Mesenchymal stem cell (in vitro differentiated cells and primary cell): ENCODE measurements at places on chromosomes 2 and 18.

- no peak for DNase-seq
Observed at GRCh38 chr18:75723521-75724340, 296.2 kb upstream of the SMIM21 start.

GRCh38 chr2:42167458-42167857 lies 1.7 kb upstream of the EML4 start:
- DNase-seq = no peak

- DNase-seq = no peak
Observed at GRCh38 chr2:74044999-74045398, 60.3 kb downstream of the TET3 start.

DNA sequence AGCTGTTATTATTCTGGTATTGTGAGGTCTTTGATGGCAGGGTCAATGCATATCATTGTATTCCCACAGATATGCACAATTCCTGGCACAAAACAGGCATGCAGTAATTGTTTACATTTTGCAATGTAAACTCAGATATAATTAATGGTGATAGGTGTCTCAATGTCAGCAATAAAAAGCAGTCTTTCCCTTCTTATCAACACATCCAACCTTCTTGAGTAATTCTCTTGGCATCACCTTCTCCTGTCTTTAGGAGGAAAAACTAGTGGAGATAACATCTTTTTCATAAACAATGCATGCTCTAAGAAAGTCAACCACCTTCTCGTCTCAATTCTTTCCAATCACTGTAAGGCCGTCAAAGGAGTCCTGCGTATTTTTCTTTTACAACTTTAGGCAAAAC lies 313.3 kb upstream of the GULP1 start:
- no peak for DNase-seq

DNA sequence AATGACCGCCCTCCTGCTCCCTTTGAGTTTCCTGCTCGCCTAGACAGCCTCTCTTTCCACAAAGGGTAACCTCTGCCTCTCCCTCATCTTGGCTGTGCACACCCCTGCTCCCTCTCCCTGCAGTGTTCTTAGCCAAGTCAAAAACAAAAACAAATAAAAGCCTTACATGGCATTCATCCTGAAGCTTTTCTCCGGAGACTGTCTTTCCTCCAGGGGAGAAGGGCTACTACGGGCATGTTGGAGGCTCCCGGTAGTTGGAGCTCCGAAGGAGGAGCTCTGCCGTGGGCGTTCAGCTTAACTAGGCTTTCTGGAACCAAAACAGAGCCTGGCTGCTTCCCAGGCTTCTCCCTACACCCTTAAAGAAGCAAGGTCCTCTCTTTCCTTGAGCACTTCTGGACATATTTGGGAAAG lies 104.2 kb downstream of the TPGS2 start:
- no peak for DNase-seq

GRCh38 chr2:166862468-166863132 lies 25.7 kb upstream of the XIRP2 start:
- DNase-seq = no peak
